ENCODE measurements at places on chromosomes 11 and 22. TPM values are rescaled to one million over a fixed set of nuclear protein-coding genes. Genes with fewer than 3 reads are reported as not detected.

DNA sequence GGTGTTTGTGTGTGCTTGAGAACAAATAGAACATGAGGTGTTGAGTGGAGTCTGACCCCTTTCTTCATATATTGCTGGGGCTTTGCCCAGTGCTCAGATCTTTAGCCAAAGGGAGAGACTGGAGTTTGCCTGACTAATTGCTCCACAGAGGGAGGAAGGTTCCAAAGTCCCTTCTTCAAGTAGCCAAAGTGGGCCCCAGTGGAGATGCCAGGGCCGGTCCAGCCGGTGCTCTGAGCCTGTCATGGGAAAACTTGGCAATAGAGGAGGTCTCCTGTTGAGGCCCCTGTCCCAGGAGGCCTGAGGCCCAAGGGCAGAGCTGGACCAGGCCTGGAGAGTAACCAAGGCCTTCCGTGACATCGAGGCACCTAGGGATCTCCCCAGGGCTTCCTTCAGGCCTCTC lies 112.3 kb downstream of the DSCAML1 start:
- no peak for DNase-seq

GRCh38 chr11:10208131-10208575 lies 85.9 kb downstream of the SBF2 start:
- DNase-seq: peak; percentile 23

DNA sequence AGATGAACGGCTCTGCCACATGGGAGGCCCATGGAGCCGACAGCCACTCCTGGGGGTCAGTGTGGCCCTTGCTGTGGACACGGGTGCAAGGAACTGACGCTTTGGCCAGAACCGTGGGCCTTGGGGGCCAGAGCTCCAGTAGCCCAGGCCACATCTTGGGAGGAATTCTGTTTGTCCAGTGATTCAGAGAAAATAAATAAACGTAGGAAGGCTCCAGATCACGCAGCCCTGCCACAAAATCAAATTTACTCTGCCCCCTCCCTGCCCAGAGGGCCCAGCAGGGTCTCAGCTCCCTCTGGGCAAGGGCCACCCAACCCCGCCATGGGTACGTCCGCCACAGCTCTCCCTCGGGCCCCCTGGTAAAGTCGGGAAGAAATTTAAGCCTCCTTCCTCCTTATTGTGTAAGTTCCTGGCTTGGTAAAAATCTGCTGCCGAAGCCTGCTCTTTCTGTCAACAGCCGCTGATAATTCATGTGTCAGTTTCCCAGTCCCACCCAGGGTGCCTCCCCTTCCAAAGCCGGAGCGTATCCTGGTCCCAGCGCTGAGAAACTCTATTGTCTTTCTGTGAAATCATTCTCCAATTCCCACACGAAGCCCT lies 6.9 kb upstream of the MUC5AC start:
- no peak for DNase-seq

GRCh38 chr11:236774-237767 lies at the start of gene PSMD13:
Gene PSMD13 (plus strand): TSS chr11:236976. CDS start chr11:237050, 74 bp downstream.
- DNase-seq: peak; percentile 85

DNA sequence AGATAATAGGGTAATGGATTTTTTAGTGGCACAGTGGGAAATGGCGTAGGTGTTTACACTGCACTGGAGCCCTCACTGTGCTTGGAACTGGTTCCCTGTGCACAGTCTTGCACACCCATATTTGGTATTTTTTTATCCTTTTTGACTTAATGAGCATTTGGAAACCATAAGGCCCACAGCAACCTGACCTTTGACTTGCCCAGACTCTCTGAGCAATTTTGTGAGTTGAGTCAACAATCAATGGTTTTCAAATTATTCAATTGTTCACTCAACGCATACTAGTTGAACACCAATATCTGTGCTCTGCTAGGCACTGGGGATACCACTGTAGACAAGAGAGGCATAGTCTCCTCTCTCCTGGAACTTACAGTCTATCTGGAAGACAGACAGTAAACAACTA lies 14.3 kb downstream of the CD44 start:
- no peak for DNase-seq

LIF gene
- 1.7 TPM for polyA plus RNA-seq

GAL gene
- polyA plus RNA-seq: not detected

KRTAP5-8 gene
- 0.15 TPM for polyA plus RNA-seq

DNA sequence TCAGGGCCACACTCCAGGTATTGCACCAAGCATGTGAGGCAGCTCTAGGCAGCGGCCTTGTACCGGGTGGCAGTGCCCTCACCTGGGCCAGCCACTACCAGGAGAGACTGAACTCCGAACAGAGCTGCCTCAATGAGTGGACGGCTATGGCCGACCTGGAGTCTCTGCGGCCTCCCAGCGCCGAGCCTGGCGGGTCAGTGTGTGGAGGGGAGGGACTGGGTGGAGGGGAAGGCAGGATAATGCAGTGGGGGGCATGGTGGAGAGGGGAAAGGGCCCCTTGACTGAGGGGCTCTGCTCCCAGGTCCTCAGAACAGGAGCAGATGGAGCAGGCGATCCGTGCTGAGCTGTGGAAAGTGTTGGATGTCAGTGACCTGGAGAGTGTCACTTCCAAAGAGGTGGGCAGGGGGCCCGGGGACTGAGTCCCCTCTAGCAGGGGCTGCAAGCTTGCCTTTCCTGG lies 4.2 kb downstream of the SSH3 start:
- no peak for DNase-seq

DGKZ gene
- polyA plus RNA-seq: 44.9 TPM

- no peak for DNase-seq
Measured at GRCh38 chr11:120385110-120385509, 48.9 kb downstream of the ARHGEF12 start.

GRCh38 chr11:1117992-1118391 lies 39.8 kb upstream of the MUC5AC start:
- no peak for DNase-seq
